HT-29 (cell line): ENCODE measurements at places on chromosomes 2 and 18.

DNA sequence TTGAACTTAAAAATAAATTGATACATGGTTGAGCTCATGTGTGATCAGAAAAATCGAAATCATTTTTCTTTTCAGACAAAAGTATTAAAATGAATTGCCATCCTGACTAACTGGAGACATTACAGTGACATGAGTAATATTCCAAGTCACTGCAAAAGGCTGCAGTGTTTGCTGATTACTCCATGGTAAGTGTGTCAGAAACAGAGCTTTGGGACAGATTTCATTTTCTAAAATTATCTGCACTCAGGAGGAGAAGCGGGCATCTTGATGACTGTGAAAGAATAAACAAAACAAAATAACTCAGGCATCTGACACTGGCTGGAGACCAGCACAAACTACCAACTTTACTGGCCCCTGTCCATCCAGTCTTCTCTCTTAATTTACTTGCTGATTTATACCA, 312.3 kb upstream of the PIK3C3 start:
- DNase-seq = no peak

GRCh38 chr2:177460973-177461585, 68.5 kb downstream of the AGPS start:
- no peak for DNase-seq

DNA sequence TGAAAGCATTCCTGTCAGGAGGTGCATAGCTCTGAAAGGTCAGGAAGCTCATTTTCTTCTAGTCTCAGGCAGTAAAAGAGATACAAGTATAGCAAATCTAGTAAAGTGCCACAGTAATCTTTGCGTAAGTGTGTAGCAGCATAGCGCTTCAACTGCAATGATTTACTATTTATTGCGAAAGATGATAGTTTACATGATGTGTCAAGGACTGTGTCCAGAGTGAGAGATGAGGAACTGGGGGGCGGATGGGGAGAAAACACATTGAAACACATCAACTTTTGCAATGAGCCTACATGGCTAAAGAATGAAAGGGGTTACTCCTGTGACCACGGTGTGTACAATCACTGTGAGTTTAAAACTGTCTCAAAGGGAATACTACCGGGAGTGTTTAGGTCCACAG, 644.4 kb downstream of the GALR1 start:
- DNase-seq = no peak

- peak; percentile 7 for DNase-seq
These were observed 312.8 kb upstream of the FANCL start for GRCh38 chr2:58553937-58554336.

DNA sequence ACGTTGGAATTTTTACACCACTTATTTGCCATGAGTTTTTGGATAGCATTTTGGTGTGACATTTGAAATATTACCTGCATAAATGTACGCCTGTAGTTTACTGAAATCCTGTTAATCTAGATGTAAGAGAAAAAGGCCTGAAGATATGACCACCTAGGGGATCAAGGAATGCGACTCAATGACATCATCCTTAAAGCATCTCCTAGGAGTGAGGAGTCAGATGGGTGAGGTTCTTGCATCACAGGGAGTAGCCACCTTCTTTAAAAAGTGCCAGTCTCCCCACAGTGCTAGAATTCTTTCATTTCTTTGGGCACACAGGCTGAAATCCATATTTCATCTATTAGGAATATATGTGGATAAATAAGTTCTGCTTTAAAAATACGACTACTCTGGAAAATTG, 34.5 kb downstream of the ADCYAP1 start:
- DNase-seq = no peak

- DNase-seq = no peak
These were observed 108.6 kb upstream of the CWC22 start for GRCh38 chr2:180115675-180116074.

DNA sequence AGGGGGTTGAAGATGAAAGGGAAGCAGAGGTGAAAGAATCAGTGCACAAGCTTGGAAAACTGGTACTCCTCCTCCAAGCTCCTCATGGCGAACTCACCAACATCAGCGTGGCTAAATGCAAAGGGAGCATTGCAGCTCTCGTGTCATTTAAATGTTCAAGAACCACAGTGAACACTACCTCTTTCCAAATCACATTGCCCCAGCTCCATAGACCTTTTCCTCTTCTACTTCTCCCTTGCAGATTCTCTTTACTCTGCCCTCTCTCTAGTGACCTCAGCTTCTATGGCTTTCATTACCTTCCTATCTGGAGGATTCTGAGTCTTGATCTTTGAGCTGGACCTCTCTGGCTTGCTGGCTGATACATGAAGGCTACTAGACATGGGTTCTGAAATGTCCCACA, 14.3 kb downstream of the EPB41L3 start:
- DNase-seq = no peak

GRCh38 chr2:218780046-218780445, 1.9 kb upstream of the CYP27A1 start:
- no peak for DNase-seq

- no peak for DNase-seq
These were observed 32.4 kb downstream of the RTN4 start for GRCh38 chr2:55017880-55018279.

- DNase-seq = no peak
These were observed 483.3 kb downstream of the PLCL1 start for GRCh38 chr2:198287706-198288105.

GRCh38 chr2:5700551-5700950, 8.4 kb downstream of the SOX11 start:
- DNase-seq = no peak

GRCh38 chr18:58603375-58604067, 25.4 kb downstream of the ALPK2 start:
- no peak for DNase-seq

- no peak for DNase-seq
These were observed 635.1 kb upstream of the SLC39A10 start for GRCh38 chr2:195021711-195022507.

GRCh38 chr18:49519101-49519971, 32.3 kb upstream of the C18orf32 start:
- no peak for DNase-seq

DNA sequence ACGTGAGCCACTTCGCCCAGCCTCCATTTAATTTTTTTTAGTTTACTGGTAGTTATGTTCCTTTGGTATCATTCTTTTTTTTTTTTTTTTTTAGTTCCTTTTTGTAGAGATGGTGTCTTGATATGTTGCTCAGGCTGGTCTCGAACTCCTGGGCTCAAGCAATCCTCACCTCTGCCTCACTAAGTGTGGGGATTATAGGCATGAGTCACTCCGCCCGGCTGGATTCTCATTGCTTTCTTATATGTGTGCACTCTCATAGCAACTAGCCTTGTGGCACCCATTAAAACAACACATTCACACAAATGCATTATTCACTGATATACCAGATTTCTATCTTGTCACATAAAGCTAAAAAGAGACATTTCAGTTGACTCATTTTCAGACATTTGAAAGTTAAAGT, 4.2 kb downstream of the TTC27 start:
- peak; percentile 45 for DNase-seq

GRCh38 chr18:78521744-78522143, 457.9 kb upstream of the SALL3 start:
- DNase-seq = no peak

DNA sequence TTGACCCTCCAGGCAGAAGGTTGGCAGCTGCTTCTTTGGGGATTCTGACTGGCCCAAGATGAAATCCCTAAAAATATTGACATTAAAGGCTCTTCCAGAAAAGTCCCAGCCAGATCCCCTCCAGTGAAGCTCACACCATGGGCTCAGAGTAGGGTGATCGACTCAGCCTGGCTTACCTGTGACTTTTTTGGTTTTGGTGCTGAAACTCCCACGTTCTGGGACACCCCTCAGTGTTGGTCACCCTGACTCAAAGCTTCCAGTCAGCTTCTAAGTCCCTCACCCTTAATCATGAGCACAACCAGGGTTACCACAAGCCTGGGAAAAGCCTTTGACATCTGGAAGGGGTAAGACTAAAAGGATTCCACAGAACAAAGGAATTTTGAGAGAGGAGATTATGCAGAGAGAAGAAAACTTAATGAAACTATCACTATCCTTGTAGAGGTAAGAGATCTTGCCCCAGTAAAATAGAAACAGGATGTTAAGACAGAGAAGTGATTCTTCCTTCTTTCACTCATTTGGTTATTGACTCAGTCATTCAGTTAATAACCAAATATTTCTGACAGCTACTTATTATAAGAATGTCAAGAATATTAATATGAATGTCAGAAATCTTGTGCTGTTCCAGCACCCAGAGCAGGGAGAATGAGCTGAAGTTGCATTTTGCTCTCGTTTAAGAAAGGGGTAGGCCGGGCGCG, 66.8 kb upstream of the SEC11C start:
- DNase-seq = no peak

GRCh38 chr2:39851651-39852110, 72.6 kb upstream of the THUMPD2 start:
- DNase-seq = no peak

GRCh38 chr2:17245906-17246305, 272.3 kb downstream of the RAD51AP2 start:
- DNase-seq = no peak

DNA sequence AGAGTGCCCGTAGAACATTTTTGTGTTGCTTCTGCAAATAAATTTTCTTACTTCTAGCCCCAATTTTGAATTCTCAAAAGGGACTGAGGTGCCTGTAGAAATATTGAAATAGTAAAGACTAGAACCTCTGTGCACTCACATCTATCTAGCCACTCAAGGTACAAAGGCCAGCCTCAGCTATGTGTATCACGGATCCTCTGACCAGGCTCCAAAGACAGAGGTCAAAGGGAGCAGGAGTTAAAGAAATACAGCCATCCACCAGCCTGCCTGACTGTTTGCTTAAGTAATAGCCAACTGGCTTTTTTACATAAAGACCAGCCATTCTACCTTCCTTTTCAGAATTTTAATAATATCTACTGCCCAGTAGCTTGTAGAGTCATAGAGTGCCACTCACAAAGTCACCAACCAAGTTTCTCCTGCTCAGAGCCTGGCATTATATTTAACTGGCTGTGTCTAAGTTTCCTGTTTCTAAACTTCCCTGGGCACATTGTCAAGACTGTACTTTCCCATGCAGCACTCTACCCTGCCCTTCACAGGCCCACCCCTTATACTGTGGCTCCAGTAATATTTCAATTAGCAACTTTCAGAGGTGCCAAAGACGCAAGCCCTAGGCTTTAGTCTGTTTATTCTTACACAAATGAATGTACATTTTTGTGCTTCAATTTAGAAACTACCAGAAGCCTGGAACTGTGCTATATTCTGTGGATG, 338.3 kb upstream of the NT5C1B start:
- DNase-seq = no peak

DNA sequence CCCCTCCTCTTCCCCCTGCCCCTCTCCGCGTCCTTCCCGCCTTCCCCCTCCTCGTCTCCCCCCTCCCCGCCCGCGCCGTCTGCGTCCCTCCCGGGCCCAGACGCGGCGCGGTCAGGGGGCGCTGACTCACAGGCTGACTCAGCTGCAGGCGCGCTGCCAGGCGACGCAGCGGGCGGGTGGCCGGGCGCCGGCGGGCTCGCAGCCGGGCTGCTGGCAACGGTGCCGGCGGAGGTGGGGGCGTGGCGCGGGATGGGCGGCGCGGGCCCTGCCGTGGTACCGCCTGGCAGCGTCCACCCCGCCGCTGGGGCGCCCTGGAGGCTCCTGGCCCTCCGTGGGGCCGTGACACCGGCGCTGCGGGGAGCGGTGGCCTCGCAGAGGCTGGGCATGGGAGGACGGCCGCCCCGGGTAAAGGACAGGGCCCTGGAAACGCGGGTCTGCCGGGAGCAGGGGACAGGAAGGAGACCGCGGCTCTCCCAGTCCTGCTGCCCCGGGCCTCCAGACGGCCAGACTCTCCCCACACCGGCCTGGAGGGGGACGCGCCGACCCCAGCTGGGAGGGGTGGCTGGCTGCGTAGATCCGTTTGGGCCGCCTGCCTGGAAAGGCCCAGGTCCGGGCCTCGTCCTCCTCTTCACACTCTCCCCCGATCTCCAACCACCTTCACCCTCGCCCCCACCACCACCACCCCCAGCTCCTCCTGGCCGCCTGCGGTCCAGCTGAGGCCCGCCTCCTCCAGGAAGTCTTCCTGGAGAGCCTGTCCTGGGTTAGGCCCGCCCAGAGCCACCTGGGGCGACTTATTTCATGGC, 10.0 kb upstream of the PROC start:
- DNase-seq = peak; percentile 93

GRCh38 chr18:11767935-11768334, 78.9 kb downstream of the GNAL start:
- DNase-seq = no peak

DNA sequence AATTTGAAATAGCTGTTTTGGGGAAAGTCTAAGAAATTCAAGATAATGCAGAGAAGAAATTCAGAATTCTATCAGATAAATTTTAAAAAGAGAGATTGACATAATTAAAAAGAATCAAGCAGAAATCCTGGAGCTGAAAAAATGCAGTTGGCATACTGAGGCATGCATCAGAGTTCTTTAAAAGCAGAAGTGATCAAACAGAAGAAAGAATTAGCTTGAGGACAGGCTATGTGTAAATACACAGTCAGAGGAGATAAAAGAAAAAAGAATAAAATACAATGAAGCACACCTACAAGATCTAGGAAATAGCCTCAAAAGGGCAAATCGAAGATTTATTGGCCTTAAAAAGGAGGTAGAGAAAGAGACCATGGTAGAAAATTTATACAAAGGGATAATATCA, 57.1 kb downstream of the CYTIP start:
- no peak for DNase-seq

DNA sequence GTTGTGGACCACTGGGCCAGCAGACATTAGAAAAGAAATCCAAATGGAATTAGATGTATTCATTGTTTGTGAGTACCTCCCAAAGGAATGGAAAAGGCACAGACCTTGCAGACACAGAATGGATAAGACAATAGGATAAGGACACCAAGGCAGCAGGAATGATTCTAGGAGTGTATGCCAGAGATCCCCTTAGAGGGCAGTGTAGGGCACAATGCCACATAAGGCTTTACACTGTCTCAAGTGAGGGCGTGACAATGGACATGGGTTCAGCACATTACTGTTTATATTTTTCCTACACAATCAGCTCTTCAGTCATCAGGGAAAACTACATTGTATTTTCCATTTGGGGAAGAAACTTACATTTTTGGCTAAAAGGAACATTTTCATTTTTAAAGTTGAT, 250.9 kb downstream of the PTH2R start:
- peak; percentile 38 for DNase-seq

- no peak for DNase-seq
These were observed 228.0 kb upstream of the SALL3 start for GRCh38 chr18:78751664-78752063.

DNA sequence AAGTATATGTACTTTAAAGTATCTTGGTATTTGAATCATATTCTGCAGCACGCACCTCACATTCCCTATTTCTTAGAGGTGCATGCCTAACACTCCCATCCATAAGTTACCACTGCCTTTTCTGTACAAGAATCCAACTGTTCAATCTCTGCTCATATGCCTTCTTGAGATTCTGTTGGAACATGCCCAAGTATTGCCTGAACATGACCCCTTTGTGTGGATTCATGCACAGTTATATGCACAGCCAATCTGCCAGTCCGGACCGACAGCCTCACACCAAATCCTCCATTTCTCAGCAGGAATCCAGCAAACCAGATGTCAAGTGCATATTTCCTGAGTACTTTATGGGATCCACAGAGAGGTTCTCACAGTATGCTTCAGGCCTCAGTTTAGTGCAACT, 222.0 kb downstream of the TMEM182 start:
- no peak for DNase-seq
